ENCODE measurements at places on chromosomes 1 and 21. TPM values are rescaled to one million over a fixed set of nuclear protein-coding genes. Genes with fewer than 3 reads are reported as not detected.

- DNase-seq, result peak; percentile 45
These were observed 43.3 kb downstream of the SLC37A1 start for GRCh38 chr21:42556960-42557359.

PDE9A gene
- 7.9 TPM for total RNA-seq

PANK4 gene
- 23.0 TPM for total RNA-seq

CDK18 gene
- total RNA-seq, result 4.0 TPM

DNA sequence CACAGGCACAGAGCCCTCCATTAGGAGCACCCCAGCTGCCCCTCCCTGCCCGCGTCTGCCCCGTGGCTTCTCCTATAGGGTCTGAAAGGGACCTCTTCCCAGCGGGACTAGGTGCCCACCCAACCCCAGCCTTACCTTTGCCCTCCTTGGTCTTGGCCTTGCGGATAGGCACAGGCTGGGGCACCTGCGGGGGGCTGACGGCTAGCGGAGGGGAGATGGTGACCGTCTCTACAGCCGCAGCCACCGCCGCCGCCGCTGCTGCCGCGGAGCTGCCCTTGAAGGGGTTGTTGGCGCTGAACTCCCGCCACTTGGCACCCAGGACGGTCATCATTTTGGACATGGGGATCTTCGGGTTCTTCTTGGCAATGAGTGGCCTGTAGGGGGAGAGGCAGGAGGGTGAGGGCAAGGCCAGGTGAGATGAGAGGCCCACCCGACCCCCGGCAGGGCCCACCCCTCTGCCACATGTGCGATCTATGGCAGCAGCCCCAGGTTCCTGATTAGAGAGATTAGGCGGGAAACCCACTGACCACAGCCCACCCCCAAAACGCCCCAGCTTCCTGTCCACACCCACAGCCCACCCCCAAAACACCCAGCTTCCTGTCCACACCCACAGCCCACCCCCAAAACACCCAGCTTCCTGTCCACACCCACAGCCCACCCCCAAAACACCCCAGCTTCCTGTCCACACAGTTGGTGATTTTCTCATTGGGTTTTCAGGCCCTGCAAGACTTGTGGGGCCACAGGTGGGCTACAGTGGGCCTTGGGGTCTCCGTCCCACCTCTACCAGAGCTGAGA lies 25.4 kb downstream of the CHD5 start:
- no peak for DNase-seq

- DNase-seq, result no peak
These were observed 64.9 kb downstream of the FGGY start for GRCh38 chr1:59361766-59362165.

TNFRSF1B gene
- 95.6 TPM for total RNA-seq

- no peak for DNase-seq
These were observed 9.7 kb downstream of the CA6 start for GRCh38 chr1:8955406-8955805.

DNA sequence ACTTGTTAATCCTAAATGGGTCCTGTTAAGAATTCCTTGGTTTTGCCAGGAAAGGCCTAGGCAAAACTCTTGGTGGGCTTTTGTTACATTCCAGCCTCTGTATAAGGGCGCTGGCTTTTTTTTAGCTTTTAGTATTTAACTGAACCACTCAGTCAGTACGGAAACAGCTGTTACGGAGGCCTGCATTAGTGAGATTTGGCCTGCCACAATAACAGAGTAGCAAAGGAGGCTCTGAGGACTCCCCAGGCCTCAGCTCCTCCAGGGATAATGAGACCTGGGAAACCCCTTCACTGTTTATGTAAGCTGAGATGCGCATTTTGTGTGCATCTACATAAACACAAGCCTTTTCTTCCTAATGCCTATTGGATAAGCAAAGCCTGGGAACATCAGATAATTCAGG lies 210.2 kb downstream of the APP start:
- DNase-seq, result no peak

DNA sequence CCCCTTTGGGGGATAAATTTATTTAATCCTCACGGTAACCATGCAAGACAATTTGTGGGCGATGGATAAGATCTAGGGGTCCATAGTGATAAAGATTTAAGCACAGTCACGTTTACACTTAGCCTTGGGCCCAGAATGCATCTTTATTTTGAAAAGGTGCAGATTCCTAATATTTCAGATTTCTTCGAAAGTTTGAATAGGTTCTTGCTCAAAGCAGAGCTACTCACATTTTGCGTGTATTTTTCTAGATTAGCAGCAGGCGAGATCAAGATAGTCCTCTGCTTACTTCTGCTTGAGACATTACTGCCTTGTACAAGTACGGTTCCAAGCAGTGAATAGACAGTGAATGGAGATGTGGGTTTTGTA lies 647 bp downstream of the TSEN15 start:
- DNase-seq, result no peak

Measured in mesenteric fat pad (tissue), 1 donor.